ENCODE measurements at places on chromosomes 13 and 19.

DNA sequence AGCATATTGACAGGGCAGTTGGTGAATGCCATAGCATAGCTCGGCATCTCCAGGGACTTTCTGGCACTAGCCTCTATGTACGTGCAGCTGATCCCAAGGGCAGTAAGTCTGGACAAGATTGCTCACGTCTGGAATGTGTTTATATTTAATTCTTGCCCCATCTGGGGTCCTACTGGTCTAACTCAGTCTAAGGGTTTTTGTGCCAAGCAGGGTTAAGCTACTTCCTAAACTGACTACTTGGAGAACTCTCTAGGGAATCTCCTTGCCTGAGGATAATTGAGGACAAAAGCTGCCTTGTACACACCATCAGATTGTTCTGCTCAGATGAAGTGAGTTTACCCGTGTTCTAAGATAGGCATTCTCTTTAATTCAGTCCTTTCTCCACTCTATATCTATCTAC, 358.1 kb downstream of the MYO16 start:
- DNase-seq, result no peak

- no peak for DNase-seq
These were observed 9.6 kb downstream of the HSPBP1 start for GRCh38 chr19:55270172-55270942.

DNA sequence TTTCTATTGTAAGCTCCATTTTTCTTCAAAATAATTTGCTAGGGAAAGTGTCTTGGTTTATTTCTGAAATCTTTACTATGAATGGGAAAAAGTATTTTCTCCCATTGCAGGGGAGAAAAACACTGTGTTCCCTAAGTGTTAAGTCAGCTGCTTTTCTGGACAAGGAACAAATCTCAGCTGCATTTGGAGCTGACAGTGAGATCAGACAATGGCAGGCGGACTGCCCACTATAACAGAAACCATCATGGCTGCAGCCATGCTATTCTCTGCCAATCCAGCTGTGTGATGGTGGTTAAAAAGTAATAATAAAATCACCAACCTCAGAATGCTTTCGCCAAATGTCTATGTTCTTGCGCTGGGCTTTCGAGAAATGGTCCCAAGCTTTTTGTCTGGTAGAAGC, 302.7 kb downstream of the DNAJC15 start:
- no peak for DNase-seq

DNA sequence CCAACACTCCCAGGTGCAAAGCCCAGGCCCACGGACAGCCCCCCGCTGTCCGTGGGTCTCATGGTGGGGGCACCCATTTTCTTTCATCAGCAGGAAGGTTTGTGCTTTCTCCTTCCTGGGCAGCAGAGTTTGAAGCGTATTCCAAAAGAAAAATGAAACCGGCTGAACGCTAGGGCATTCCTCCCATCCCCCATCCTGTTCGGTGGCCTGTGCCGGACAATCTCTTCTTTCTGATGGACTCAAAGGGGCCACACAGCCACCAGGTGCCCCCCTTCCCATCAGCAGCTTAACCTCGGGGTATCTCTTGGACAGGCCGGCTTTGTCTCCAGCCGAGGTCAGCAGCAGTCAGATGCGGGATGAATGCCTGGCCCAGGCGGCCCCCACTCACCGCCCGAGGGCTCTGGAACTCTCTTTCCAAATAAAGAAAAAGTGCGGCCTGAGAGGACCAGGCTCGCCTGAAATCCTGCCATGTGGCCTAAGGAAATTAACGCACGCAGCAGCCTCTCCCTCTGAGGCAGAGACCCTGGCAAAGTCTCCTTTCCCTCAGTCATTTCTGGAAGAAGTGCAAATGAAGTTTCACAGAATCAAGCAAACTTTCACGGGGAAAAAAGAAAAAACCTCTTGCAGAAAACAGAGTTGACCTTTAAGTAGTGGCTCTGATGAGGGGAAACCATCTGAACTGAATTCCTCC, 67.8 kb downstream of the RASA3 start:
- DNase-seq, result no peak
